Bronchial smooth muscle cell (primary cell): ENCODE measurements at places on chromosomes 3 and 15. TPM values are rescaled to one million over a fixed set of nuclear protein-coding genes. Genes with fewer than 3 reads are reported as not detected.

CERS3 gene
- 0.43 TPM in 1 of 2 replicates, not detected in the other for total RNA-seq

TLR9 gene
- total RNA-seq = under 0.01 and 0.09 TPM in 2 replicates

MYH15 gene
- total RNA-seq = 0.86 and 0.95 TPM in 2 replicates

CGNL1 gene
- 0.16 and 0.26 TPM in 2 replicates for total RNA-seq

SLC24A5 gene
- total RNA-seq = not detected in 2 replicates

CPLX3 gene
- under 0.01 TPM in 1 of 2 replicates, not detected in the other for total RNA-seq

AMT gene
- total RNA-seq = 2.5 and 4.4 TPM in 2 replicates

UBP1 gene
- total RNA-seq = 25.8 and 33.6 TPM in 2 replicates
